Ecto neural progenitor cell (in vitro differentiated cells): ENCODE measurements at places on chromosomes 7 and 10.

- DNase-seq, result no peak
These were observed 22.3 kb downstream of the TYW1 start for GRCh38 chr7:67018940-67019339.

DNA sequence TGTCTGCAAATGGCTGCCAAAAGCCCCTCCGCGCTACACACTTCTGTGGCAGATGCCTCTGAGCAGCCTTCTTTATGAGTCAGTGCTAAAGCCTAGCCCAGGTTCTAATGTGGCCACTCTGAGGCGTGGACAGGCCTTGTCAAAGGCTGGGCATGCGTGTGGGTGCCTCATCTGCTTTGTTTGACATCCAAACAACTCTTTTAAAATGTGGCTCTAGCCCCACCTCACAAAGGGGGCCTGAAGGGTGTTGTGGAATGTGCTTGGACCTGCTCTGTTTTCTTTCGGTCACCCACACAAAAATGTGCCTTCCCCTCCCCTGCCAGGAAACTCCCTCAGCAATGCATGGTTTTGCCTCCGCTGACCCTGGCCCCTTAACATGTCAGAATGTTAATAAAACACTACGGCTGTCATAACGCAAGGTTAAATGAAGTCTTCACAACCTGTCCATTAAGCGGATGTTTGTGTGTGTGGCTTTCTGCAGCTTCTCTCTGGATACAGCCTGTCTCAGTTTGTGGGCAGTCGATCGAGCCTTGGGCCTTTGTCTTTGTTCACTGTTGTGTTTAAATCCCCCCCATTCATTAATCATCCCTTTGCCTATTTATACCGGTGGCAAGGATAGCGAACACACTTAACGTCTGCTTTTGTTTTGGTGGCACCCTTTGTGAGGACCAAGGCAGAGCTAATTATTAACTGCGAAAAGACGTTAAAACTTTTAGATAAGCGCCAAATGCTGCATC lies 718.9 kb downstream of the LRMDA start:
- DNase-seq, result peak; percentile 70

GRCh38 chr7:150940431-150941102 lies 37.6 kb downstream of the KCNH2 start:
- peak; percentile 19 for DNase-seq

- no peak for DNase-seq
These were observed 57.3 kb downstream of the CHCHD3 start for GRCh38 chr7:133024596-133024995.

DNA sequence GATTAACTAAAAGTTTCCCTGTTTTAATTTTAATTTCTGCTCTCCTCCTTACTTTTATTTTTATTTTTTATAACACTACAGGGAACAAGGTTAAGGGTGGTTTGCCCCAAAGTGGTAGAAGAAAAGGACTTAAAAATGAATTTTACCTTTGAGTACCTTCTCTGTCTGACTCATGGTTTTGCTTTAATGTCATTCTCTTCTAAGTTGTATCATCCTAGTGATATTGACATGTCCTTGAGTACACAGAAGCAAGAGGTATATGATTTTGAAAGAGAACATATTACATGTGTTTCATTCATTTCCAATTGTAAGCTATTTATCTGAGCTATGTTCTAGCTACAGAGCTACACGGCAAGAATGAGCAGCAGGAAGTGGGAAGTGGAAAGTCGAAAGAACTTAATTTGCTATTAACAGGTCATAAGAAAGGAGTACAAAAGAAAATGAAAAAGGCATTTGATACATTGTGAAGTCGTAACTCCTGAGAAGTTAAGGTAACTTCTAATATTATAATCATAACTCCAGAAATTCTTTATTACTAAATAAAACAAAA lies 112.5 kb downstream of the SEMA3A start:
- DNase-seq, result no peak

GRCh38 chr7:79713276-79713675 lies 259.8 kb upstream of the MAGI2 start:
- no peak for DNase-seq

DNA sequence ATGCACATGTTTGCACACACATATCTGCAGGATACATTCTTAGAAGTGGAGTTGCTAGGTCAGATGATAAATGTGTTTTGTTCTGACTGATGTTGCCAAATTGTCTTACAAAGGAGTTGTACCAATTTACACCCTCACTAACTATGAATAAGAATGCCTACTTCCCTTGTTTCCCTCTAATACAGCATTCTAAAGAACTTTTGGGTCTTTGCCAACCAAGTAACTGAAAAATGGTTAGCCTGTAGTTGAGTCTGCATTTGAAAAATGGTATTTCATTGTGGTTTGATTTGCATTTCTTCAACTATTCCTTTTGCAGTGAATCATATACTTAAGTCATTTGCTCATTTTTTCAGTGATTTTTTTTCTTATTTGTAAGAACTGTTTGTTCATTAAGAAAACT lies 48.4 kb downstream of the TMEM26 start:
- DNase-seq, result no peak

DNA sequence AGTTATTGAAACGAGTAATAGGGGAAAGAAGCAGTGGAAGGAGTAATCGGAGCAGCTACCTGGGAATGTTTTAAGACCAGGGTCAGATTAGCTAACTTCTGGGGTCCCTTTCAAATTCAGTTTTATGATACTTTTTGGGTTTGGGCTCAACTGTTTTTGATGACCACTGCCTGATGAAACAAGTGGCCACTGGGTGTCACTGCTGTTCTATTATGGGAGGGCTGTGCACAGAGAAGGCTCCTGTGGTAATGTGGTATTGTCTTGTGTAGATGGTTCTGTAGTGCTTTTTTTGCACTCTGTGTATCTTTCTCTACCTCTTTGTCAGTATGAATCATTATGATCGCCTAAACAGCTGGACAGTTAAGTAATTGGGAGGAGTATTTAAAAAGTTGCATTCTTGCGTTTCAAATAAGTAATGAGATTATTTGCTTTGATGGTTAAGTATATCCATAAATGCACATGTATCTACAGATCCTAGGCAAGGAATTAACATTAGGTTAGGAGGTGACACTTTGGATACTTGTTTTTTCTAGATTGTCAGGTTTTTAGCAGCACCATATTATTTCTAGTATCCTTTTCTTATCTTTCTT lies 128.4 kb downstream of the ABCA13 start:
- DNase-seq, result peak; percentile 57

- DNase-seq, result peak; percentile 76
These were observed 23.4 kb downstream of the ATOH7 start for GRCh38 chr10:68208424-68209042.
